ENCODE measurements at places on chromosomes 1 and 21. TPM values are rescaled to one million over a fixed set of nuclear protein-coding genes. Genes with fewer than 3 reads are reported as not detected.

GRCh38 chr1:18948913-18949685 is 7.4 kb downstream of the IFFO2 start:
- no peak for DNase-seq

- no peak for DNase-seq
These were observed 56.8 kb downstream of the MRPL37 start for GRCh38 chr1:54256522-54257345.

SLC35D1 gene
- 18.5 TPM for polyA plus RNA-seq

DNA sequence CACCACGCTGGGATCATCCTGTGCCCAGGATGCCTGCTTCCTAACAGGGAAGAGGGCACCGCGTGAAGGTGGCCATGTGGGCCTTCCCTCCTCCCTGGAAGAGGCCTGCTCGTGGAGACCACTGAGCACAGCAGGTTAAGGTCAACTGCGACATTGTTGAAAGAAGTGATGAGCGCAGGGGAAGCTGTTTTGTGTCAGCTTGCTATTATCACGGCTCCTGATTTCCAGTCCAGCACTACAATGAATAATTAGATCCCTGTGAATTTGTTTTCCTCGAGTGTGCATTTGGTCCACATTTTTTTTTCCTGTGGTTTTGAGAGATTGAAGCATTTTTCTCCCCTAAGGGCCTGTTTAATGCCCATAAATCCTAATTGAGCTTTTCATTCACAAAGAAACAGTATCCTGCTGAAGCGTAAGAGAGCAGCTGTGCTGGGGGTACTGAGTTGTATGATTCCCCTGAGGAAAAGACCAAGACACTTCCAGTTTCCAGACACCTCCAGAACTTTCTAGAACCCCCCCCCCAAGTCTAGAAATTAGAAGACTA is 204.9 kb downstream of the KCNJ6 start:
- no peak for DNase-seq
